Right hindlimb (tissue), 1 donor: ENCODE measurements at places on chromosomes 4 and X.

DNA sequence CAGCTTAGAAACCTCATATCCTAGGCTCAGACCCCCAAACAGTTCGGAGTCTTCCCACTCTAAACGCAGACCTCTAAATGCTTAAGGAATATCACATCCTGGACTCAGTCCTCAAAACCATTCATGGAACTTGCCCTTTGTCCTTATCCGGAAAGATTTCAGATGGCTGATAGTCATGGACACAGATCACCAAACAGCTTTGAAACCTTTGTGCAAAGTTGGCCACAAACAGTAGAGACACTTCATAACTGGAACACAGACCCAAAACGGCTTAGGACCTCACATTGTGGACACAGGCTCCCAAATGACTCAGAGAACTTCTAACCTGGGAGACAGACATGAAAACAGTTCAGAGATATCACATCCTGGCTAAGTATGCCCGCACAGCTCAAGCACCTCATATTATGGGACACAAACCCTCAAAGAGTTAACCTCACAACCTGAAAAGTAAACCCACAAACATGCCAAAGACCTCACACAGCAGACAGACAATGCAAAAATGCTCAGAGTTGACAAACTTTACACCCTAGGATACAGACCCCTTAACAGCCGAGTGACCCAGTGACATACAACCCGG is 15.5 kb downstream of the SUV39H1 start:
- DNase-seq = no peak

- DNase-seq = no peak
These were observed 119.5 kb downstream of the GLRA3 start for GRCh38 chr4:174709526-174709925.

- no peak for DNase-seq
These were observed 30.0 kb downstream of the PAPSS1 start for GRCh38 chr4:107689912-107690587.

GRCh38 chr4:154471526-154472331 is 19.9 kb downstream of the DCHS2 start:
- DNase-seq = peak; percentile 50

- DNase-seq = no peak
These were observed 106.1 kb upstream of the HS3ST1 start for GRCh38 chr4:11534623-11535302.

DNA sequence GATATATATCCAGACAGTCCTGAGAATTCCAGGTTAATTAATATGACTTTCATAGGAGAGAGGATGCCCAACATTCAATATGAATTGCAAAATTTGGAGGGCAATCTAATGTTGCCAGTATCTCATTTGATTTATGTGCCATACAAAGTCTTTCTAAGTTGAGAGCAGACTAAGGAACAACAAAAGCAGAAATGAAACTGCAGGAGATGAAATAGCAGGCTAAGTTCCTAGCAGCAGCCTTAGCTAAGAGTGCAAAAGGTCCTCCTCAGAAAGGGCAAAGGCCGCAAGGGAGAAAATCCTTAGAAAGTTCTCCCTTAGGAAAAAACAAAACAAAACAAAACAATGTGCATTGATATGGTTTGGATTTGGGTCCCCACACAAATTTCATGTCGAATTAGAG is 602.9 kb upstream of the HTR2C start:
- DNase-seq = no peak

DNA sequence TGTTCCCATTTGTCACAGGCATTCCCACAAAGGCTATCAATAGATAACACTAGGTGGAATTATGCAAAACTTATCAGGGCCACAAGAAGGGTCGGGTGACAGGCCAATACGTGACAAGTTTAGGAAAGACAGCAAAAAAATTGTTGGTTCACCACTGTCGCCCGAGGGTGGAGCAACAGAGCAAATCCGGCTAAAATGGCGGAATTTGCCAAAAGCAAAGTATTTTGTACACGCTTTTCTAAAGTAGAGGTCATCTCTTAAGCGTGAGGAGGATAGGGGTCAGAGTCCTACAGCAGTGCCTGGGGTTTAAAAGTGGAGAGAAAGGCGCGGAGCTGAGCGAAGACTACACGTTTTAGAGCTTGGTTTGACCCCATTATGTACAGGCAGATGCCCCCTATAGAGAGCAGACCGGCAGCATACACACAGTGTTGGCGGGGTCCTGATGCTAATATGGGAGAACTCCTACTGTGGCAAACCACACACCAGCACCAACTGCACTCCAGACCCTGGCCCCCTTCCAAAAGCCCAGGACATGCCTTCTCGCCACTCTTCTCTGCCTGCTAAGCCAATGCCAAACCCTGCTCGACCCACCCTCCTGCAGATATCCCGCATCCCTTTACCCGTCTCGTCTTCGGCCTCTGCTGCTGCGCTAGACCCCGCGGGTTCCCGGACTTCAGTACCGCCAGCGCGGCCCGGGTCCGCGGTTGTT is 733 bp downstream of the CCNA2 start:
- DNase-seq = peak; percentile 53

DNA sequence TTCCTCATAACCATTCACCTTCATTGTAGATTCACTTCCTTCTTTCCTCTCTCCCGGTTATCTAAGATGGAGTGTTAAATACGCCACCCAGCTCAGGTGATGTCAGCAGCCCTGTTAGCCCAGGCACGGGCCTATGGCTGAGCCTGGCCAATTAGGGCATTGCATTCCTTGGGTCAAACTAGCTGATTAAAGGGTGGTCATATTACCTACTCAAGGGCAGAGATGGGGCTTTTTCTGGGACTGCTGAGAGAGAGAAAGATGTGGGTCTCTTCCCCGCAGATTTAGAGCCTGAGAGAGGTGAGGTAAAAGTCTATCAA is 39.9 kb upstream of the AFAP1 start:
- DNase-seq = no peak

GRCh38 chr4:41172786-41173185 is 41.6 kb downstream of the APBB2 start:
- DNase-seq = no peak

DNA sequence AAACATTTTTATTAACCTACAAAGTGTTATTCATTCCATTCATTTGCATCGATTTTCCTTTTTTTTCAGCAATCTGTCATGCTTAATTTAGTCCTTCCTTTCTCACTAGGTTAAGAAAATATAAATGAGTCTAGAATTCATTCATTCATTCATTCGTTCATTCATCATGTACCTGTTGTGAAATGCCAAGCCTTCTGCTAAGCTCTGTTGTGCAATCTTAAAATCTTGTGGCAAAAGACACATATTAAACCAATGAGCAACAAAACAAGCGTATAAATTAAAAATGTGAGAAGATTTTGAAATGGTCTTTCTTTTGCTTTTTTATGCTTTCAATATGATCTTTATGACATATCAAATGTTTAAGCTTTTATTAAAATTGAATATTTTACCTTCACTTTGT is 88.6 kb upstream of the MAD2L1 start:
- no peak for DNase-seq

DNA sequence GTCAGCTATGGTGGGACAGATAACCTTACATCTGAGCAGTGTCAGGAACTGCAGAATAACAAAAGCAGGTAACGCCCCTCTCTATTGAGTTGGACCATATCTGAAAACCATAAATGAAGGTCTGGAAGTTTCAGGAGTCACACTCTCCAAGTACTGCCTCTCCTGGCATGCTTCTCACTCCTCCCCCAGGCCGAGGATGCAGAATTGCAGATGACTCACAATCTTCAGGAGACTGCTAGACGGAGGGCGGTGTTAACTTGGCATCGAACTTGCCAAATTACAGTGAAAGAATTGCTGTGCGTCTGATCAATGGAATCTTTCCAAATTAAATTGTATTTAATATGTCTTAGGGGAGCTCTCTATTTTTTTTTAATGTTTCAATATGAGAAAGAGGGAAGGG is 67.1 kb upstream of the TRIM2 start:
- peak; percentile 83 for DNase-seq

GRCh38 chr4:103591841-103592240 is 127.9 kb downstream of the TACR3 start:
- no peak for DNase-seq

DNA sequence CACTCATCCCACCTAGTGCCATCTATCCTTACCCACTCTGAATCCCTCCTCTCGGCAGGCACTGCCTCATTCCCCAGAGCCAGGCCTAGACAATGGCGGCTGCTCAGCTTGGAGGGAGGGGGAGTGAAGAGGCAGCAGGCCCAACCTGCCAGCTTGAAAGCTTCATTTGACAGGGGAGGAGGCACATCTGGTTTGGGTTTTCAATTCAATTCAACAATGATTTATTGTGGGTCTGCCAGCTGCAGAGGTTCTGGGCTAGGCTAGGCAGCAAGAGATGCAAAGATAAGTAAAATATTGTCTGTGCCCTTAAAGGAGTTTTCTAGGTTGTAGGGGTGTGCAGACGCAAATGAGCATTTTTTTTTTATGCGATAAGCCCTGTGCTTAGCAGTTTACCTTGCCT is 58.5 kb downstream of the RTL9 start:
- DNase-seq = no peak

DNA sequence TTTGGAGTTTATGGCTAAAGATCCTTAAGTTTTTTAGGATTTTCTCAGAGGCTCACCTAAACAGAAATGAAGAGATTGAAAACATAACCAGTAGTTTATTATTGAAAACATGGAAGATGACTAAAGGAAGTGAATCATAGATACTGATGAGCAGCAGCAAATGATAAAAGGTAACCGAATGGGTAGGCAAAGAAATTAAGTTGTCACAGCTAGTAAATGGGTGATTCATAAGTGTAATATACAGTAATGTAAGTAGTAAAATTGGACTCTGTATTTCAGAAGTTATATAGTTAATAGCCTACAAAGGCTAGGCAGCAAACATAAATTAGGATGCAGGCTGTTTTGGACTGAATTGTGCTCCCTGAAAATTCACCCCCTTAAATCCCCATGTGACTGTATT is 59.0 kb upstream of the ADGRA3 start:
- DNase-seq = no peak
